D721Med (cell line): ENCODE measurements at places on chromosomes 6 and 20.

- DNase-seq, result no peak
Measured at GRCh38 chr6:26394289-26394688, 7.8 kb upstream of the BTN3A1 start.

- DNase-seq, result no peak
Measured at GRCh38 chr20:6636209-6637159, 131.0 kb upstream of the BMP2 start.

- no peak for DNase-seq
Measured at GRCh38 chr6:159013229-159013628, 13.2 kb upstream of the RSPH3 start.

GRCh38 chr20:39016506-39016905, 54.4 kb downstream of the DHX35 start:
- no peak for DNase-seq

GRCh38 chr6:8578006-8578405, 142.7 kb upstream of the SLC35B3 start:
- no peak for DNase-seq

GRCh38 chr6:138504764-138505689, 5.7 kb upstream of the NHSL1 start:
- no peak for DNase-seq

DNA sequence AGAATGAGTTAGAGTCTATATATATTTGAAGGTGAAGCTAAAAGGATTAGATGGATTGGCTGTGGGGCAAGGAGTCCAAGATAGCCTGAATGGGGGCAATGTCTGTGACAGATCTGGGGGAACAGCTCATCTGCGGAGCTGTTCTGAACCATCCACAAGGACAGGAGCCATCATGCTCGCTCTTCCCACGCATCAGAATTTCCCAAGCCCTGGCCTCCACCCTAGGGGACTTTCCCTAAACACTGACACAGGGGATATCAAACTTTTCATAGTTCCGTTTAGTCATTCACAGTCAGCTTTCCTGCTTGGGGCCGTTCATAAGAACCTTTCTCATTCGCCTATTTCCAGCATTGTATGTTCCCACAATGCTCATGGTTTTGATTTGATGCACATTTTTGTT, 37.6 kb upstream of the CCN6 start:
- no peak for DNase-seq

GRCh38 chr6:119562168-119562567, 212.6 kb upstream of the MAN1A1 start:
- no peak for DNase-seq

DNA sequence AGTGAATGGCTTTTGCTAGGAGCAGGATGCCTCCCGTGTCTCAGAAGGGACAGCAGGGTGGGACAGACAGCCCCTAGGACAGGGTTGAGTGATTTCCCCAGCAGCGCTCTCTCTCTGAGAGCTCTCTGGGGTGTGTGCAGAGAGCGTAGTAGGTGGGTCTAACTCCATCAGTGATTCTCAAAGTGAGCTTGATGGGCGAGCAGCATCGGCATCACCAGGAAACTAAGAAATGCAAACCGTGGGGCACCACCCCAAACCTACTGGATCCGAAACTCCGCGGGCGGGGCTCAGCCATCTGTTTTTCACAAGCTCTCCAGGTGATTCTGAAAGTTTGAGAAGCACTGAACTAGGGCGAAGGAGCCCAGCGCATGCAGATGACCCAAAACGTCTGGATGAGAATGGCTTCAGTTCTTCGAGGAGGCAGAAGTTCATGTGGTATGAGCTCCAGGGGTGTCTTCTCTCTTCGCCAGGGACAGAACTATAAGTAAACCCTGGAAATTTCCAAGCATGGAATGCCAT, 119.6 kb upstream of the RNF24 start:
- no peak for DNase-seq
